ENCODE measurements at places on chromosomes 16 and 17. TPM values are rescaled to one million over a fixed set of nuclear protein-coding genes. Genes with fewer than 3 reads are reported as not detected.

DNA sequence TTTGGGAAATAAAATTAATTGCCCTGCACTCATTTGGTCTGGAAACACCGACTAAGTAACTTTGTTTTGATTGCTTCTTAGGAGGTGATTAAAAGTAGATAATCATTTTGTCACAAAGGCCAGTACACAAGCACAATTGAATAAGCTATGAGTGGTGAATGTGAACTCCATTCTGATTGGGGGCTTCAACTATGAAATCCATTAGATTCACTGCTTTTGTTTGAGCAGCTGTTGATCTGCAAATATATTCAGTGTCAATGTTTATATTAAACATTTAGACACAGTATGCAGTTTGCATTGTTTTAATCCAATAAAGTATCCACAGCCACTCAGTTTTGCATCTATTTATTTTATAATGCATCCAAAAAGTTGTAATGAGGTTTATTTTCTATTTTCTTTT is 817.5 kb downstream of the CDH11 start:
- no peak for DNase-seq

- no peak for DNase-seq
Observed at GRCh38 chr17:61393550-61393903, 6.1 kb upstream of the TBX2 start.

The CEMP1 gene
- total RNA-seq, result not detected

DNA sequence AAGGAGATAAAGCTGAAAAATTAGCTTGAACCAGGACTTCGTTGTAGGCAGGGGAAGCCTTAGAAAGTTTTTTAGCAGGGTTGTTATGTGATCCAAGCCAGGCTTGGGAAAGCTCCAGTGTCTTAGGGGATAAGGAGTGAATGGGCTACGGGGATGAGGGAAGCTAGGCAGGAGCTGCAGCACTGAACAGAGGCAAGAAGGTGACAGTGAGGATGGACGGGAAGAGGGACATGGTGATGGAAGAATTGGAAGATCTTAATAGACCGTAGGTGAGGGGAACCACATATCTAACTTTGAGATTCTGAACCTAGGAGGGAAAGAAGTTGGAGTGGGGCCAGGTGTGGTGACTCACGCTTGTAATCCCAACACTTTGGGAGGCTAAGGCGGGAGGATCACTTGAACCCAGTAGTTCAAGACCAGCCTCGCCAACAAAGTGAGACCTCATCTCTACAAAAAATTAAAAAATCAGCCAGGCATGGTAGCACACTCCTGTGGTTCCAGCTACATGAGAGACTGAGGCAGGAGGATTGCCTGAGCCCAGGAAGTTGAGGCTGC is 3.2 kb downstream of the RHBDL3 start:
- DNase-seq, result no peak

The ITGAE gene
- total RNA-seq, result 47.3 TPM

The TMED6 gene
- total RNA-seq, result 1.4 TPM

DNA sequence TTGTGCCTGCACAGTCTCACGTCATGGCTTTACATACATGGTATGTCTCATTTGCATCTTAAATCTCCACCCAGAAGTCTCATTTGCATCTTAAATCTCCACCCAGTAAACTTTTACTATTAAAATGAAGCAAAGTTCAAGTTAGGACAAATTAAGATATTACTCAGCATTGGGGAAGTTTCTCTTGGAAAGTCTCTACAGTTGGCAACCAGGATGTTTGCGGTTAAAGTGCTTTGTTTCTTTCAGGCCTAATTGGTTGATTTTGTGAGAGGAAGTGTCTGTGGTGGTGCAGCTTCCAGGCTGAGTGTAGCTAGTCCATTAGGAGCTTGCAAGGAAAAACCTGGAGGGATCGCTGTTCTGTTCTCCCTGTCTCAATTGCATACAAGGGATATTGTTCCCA is 1373.3 kb upstream of the GOT2 start:
- no peak for DNase-seq

The PPP1R27 gene
- not detected for total RNA-seq

DNA sequence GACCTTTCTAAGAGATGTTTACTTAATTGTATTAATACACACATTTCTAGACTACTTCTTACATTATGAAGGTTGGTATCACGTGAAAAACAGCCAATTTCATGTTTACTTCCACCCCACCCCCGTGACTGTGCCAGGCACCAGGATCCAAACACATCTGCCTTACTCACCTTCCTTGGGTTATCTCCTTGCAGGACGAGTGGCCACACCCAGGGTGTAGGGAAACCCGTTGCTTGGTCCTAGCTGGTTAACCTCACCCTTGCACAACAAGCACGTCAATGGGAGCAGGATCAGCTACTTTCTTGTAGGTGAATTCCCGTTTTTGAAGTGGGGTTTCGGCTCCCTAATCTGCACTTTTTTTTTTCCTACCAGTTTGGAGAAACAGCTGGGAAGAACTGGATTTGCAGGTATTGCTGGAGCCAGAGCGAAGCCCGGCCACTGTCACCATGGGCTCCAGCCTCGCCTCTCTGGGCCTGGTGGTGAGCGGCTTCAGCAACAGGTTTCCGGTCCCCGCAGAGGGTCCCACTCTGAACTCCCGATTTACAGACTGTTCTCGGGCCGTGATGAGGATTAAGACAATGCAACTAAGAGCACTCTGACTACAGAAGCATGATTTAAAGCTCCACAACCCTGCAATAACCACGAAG is 2.1 kb upstream of the UBB start:
- no peak for DNase-seq

- peak; percentile 57 for DNase-seq
Observed at GRCh38 chr17:41917679-41918313, 955 bp downstream of the ACLY start.

DNA sequence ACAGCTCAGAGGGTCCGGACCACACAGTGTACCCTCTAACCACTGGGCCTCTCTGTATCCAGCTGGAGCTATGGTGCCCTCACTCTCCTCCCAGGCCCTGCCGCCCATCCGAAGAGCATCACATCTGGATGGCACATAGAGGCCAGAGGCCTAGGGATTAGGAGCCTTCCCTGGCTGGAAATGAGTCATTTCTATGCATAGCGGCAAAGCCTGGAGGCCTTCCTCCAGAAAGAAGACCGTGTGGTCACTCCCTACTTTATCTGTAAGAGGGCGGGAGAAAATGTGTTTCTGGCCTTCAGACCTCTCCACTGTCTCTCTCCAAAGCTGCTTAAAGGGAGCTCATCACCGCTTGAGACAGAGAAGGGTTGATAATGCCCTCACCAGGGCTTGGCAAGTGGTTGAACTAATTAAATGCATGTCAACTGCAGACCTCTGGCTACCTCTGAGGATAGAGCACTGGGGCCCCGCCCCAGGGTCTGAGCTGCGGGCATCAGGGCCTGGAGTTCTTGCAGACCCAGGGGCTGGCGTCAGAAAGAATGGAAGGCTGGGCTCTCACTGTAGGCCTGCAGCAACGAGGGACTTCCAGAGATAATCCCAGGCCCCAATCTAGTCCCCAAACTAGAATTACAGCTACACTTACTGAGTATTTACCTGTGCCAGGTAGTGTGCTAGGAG is 122.2 kb downstream of the IRX5 start:
- no peak for DNase-seq

DNA sequence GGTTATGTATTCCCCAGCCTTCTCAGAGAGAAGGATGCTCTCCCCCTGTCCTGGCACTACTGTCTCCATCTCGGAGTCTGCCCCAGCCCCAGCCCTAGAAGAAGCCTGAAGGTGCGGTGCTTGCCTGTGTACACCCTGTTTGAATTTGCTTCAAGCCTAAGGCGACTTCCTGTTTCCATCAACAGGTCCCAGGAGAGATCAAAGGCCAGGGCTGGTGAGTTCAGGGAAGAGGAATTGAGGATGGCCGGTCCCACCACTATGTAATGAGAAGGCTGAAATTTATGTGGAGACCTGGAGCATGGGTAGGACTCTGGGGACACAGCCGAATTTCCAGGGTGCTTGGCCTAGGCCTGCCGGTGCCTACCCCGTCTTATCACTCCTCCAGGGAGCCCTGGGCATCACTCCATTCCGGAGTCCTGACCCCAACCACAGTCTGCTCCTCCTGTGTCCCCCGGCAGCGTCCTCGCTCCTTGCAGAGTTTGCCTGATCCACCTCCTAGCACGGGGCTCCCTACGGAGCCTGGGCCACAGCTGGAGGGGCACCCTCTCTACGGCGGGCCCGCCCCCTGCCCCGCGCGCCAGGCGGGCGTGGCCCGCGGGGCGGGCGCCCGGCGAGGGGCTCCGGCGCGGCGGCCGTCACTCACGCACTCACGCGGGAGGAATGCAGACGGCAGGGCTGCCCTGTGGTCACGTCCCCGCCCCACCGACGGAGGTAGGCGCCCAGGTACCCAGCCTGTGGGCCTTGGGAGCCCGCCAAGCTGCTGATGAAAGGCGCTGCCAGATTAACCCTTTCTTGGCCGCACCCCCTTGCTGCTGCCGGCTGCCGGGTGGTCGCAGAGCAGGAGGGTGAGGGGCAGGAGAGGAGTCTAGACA is 53.8 kb upstream of the TAC4 start:
- DNase-seq, result no peak

The KIF22 gene
- 118 TPM for total RNA-seq

DNA sequence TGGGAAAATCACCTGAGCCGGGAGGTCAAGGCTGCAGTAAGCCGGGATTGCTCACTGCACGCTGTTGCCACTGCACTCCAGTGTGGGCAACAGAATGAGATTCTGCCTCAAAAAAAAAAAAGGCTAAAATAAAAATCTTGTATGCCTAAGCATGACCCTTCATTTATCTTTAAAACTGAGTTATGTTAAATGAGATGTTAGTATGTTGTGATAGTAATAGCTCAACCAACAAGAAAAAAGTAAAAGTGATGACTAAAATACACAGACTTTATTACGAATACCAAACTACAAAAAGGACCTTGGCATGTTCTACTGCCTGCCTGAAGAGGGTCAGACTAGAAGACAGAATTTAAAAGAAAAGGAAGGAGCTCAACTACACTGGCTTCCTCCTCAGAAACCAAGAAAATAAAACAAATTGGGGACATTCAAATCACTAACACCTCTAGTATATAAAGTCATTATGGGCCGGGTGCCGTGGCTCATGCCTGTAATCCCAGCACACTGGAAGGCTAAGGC is 4.4 kb downstream of the SMURF2 start:
- DNase-seq, result no peak

The TMEM238L gene
- not detected for total RNA-seq

GRCh38 chr17:51742571-51742970 is 415.9 kb downstream of the CA10 start:
- DNase-seq, result no peak

GRCh38 chr17:73340093-73340596 is 28.3 kb upstream of the CDC42EP4 start:
- no peak for DNase-seq

- DNase-seq, result no peak
Observed at GRCh38 chr16:35533683-35534082, 2074.3 kb downstream of the TP53TG3F start.

DNA sequence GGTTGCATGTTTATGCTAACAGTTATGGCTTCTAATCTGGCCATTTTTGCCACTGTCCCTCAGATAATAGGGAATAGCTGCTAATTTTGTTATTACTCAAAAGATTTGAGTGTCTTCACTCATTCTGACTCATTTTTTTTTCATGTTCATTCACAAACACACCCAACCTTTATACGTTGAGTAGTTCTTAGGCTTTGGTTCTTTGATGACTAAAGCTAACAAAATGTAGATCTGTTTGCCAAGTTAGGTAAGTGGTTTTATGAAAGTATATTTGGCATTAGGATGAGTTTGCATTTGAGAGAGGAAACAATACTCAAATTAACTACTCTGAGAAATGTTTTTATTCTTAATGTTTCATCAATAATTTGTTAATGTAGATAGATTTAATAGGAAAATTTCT is 3.6 kb downstream of the MAP2K4 start:
- DNase-seq, result no peak

GRCh38 chr17:48503747-48504146 is 27.1 kb downstream of the HOXB1 start:
- DNase-seq, result no peak

GRCh38 chr16:50296807-50297206 is 30.5 kb downstream of the ADCY7 start:
- DNase-seq, result no peak

The BICDL2 gene
- total RNA-seq, result not detected

DNA sequence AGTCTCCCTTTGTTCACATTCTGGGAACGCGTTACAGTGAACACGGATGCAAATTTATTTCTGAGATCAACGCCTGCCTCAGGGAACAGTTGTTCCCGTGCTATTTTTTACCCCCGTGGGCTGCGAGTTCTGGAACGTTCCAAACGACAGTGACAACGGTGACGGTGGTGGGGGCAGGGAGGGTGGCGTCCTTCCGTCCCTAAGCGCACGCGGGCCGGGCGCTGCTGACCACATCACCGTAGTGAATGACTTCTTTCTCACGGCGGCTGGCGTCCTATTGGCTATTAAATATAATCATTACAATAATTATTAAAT is 45.1 kb upstream of the SSTR5 start:
- no peak for DNase-seq

The OTOA gene
- 0.09 TPM for total RNA-seq

The SPAG5 gene
- total RNA-seq, result 77.8 TPM

The GRAPL gene
- total RNA-seq, result 2.6 TPM

The ADAT1 gene
- 59.8 TPM for total RNA-seq

DNA sequence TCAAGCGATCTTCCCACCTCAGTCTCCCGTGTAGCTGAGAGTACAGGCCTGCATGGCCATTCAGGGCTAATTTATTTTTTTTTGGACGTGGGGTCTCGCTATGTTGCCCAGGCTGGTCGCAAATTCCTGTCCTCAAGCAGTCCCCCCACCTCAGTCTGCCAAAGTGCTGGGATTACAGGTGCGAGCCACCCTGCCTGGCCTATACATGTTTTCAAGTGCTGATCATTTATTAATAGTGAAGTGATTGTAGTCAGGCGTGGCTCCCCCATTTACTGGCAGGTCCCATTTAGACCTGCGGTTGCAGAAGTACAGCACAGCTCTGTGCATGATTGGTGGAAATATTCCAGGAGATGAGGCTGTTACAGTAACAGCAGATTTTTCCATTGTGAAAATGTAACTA is 8.4 kb downstream of the FOXK2 start:
- no peak for DNase-seq

The CTRB2 gene
- not detected for total RNA-seq

GRCh38 chr17:64683796-64684195 is 21.7 kb upstream of the SMURF2 start:
- no peak for DNase-seq

DNA sequence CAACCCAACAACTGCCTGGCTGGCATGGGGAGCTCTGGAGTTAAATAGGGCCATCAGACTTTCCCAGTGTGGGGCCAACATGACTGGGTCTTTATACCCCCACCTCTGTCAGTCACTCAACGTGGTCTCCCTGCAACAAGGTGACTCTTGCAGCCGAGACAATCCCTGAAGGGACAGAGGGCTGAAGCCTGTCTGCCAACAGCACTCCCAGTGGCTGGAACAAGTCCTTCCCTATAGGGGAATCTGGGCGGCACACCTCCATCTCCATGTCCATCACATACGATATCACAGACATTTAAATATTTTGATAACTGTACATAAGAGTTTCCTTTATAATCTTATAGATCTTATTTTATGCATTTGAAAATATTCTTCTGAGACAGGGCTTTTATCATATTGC is 4.8 kb upstream of the MAPT start:
- DNase-seq, result no peak

GRCh38 chr16:46853713-46854443 is 22.9 kb upstream of the C16orf87 start:
- DNase-seq, result peak; percentile 6

Measured in CD8-positive, alpha-beta memory T cell (primary cell).